IPS DF 6.9 (cell line): ENCODE measurements at places on chromosomes 13 and 19.

GRCh38 chr19:1232652-1233072 lies 5.1 kb downstream of the CBARP start:
- DNase-seq = no peak

- no peak for DNase-seq
Observed at GRCh38 chr13:76980075-76980718, 11.7 kb upstream of the CLN5 start.

- DNase-seq = no peak
Observed at GRCh38 chr19:591099-591958, 1.6 kb downstream of the HCN2 start.

DNA sequence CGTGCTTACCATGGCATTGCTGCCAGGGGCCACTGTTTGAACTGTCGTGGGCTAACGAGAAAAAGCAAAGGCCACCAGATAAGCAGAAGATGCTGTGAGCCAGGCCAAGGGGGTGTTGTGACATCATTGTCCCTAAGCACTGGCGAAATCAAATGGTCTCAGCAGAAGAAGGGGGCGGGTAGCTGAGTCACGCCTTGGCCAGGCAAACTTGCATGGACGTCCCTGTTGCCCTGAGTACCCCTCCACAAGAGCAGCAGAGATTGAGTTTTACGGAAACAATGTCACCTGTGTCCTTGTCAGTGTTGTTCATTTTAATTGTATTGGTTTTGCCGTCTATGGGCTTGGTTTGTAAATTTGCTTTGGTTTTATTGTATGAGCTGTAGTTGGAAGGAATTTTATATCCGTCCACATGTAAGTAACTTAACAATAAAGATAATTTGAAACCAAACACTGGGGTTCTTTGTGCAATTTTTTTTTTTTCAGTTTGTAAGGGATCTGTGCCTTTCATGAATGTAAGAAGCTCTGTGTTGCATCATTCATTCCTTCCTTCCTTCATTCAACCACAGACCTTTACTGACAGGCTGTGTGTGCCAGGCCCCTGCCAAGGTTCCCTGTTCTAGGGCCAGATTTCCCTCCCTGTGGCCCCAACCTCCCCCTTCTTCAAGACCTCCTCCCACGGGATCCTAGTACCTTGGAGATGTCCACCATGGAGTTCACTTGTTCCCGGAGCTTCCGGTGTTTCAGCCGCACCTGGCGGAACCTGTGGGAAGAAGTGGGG lies 12.3 kb downstream of the KCNN4 start:
- no peak for DNase-seq

DNA sequence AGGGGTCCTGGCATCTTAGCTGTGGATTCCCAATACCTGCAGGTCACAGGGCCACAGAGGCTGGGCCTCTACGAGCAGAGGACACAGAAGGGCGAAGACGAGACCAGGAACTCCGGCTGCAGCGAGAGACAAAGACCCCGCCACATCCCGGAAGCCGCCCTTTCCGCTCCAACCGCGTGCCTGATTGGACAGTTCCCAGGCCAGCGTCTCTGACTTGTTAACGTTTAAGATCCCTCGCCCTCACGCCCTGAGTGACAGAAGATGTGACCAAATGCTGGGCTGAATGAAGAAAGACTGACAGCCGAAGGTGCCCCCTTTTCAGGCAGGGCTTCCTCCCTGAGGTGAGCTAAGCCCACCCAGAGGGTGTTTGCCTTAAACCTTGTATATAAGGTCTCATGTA lies at the start of gene ZNF98:
Gene ZNF98 (minus strand): TSS at position 136 of the 400 bp plus-strand sequence. CDS start 122 bp downstream, at position 14.
- no peak for DNase-seq

DNA sequence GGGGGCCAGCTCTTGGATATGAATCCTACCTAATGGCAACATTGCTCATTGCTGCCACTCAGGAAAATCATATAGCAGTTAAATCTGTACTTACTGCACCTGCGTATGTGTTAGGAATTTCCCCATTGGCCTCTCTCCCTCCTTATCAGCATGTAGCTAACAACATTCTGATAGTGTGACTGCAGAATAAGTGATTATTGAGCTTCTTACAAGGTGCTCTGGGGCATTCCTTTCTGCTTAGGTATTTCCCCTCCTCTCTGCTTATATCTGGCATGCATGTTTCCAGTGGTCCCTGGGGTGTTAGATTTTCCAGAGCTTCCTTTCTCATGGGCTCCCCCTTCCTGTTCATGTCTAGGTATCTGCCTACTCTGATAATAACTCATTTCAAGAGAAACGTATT lies 414.1 kb upstream of the SLITRK1 start:
- no peak for DNase-seq

DNA sequence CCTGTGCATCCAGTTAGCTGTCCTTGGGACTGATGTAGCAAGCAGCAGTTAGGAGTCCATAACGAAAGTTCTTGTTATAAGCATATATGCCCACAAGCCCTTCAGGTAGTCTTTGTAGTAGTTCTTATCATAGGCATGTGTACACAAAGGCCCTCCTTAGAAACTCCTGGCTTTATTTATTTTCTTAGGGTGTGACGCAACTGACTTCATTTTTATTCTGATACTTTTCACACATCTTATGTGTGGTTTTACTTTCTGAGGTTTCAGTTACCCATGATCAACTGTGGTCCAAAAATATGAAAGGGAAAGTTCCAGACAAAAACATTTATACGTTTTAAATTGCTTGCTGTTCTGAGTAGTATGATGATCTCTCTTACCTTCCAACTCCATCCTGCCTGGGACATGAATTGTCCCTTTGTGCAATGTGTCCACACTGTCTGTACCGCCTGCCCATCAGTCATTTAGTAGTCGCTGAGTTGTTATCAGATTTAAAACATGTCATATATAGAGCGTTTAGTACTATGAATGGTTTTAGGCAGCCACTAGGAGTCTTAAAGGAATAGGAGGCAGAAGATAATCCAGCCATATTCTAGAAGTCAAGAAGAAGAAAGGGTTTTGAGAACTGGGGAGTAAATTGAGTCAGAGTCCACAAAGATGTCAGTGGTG lies 19.4 kb downstream of the GPC5 start:
- no peak for DNase-seq

DNA sequence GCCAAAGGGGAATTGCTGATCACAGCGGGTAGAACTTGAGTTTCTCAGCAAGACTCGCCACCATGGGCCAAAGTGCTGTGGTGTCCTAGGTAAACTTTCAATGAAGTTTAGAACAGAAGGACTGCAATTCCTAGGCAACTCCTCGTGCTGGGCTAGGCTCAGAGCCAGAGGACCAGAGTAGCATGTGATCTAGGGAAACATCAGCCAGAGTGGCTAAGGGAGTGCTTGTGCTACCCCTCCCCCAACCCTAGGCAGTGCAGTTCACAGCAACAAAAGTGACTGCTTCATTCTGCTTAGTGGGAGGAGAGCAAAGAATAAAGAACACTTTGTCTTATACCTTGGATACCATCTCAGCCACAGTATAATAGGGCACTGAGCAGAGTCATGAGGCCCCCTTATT lies 1658.6 kb upstream of the MIR17HG start:
- DNase-seq = no peak

DNA sequence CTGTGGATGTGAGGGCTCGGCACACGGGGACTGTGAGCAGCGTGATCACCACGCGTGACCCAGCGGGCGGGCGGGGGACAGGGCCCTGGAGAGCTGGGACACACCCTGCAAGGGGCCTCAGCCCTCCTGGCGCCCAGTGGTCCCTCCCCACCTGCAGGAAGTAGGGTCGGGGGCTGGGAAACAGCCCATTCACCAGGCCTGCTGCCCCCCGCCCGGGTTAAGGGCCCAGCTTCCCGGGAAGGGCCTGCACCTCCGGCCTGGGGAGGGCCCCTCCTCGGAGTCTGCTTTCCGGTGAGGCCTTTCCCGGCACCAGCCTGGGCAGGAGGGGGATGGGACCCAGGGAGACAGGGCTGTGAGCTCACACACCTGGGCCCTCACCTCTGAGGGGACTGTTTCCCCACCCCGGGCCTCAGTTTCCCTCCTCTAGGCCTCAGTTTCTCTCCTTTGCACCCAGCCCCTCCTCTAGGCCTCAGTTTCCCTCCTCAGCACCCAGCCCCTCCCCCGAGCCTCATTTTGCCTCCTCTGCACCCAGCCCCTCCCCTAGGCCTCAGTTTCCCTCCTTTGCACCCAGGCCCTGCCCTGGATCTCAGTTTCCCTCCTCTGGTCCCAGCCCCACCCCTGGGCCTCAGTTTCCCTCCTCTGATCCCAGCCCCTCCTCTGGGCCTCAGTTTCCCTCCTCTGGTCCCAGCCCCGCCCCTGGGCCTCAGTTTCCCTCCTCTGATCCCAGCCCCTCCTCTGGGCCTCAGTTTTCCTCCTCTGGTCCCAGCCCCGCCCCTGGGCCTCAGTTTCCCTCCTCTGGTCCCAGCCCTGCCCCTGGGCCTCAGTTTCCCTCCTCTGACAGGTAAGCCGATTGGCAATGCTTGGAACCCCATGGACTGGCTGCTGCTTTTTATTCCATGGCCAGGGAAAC lies 1.9 kb upstream of the MADCAM1 start:
- no peak for DNase-seq

DNA sequence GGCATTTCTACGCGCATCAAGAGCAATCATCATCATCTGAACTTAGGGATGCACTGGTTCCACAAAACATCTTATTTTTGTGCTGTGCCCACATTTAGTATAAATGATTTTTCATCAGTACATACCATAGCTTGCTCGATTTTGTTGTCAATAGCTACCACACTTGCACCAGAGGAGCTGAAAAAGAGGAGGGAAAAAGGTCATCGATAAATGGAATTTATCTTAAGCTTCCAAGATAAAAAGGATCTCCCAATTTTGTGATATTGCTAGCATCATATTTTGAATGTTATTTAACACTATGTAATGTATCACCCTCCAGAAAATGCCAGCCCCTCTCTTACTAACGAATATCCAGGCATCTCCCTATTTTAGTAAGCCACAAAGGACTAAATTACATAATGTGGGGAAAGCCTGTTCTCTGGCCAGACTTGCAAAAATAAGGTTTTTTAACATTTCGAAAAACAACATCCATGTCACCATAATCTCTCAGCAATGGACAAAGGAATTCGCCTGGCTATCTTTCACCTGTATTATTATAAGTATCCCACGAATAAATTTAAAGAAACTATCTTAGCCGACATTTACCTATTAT lies 62.4 kb downstream of the SERP2 start:
- DNase-seq = no peak

DNA sequence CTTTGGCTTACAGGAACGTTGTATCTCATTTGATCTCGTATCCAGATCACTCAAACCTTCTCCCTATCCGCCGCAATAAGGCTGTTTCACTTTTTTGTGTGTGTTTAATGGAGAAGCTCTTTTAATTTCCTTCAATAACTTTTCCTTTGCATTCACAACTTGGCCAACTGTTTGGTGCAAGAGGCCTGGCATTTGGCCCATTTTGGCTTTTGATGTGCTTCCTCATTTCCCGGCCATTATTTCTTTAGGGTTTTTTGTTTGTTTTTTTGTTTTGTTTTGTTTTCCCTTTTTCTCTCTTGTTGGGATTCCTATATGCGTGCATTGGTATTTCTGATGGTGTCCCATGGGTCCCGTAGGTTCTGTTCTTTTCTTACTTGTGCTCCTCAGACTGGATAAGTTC lies 6.1 kb upstream of the UPF3A start:
- no peak for DNase-seq

DNA sequence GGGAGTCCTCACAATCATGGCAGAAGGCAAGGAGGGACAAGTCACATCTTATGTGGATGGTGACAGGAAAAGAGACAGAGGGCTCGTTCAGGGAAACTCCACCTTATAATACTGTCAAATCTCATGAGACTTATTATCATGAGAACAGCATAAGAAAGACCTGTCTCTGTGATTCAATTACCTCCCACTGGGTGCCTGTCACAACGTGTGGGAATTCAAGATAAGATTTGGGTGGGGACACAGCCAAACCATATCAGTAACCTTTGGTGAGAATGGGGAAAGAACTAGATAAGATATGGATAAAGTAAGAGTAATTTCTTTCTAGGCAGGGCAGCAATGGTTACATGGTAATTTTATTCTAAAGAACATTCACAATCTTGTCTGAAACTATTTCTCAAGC lies 344.9 kb upstream of the KLF12 start:
- DNase-seq = no peak

DNA sequence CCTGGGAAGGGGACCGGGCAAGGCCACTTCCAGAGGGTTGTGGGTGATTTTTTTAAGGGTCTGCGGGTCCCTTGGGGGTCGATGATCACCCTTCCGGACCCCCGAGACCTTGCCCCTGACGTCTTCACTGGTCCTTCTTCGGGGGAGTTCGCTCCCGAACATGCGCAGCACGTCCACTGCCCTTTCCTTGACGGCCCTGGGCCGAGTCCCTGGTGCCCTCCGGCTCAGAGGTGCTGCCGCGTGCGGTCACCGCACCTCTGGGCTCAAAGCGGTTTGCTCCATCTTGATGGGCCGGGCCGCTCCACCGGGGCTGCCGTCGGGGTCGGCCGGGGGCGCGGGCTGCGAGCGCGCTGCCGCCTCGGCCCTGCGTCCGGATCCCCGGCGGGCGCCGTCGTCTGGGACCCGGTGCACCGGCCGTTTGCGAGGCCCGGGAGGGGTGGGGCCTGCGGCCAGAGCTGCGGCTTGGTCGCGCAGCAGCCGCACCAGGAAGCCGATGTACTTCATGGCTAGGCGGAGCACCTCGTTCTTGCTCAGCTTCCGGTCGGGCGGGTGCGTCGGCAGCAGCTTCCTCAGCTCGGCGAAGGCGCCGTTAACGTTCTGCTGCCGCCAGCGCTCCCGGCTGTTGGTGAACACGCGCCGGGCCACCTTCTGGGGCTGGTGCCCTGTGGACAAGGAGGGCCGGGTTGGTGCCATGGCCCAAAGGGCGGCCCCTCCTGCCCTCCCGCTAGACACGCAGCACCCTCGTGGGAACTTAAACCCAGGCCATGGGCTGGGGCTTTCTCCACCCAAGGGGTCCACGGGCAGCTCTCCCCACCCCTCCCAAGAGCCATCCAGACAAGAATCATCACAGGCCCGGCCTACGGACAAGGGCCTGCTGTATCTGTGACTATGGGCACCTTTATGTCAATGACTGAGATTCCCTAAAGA lies 3.3 kb downstream of the LYL1 start:
- DNase-seq = no peak
